ENCODE measurements at places on chromosomes 13 and 19.

DNA sequence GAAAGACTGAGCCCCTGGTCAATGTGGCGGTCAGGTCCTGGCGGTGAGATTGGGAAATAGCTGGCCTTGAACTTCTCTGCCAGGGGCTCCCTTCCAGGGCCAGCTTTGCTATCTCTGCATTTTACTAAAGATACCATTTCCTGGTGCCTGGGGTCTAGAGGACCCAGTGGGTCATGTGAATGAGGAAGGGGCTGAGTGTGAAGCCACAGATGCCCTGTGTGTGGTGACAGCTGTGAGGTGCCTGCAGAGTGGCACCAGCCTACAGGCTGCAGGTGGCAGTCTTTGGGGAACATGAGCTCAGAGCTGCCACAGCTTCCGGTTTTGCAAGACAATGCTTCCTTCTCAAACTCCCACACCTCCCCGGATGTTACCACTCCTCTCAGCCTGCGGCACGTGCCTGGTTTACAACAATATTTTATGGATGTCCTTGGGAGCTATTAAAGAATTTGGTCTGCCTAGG is 5.2 kb upstream of the MLNR start:
- no peak for DNase-seq

GRCh38 chr13:51181786-51182383 is 40.3 kb upstream of the FAM124A start:
- no peak for DNase-seq

- no peak for DNase-seq
Measured at GRCh38 chr13:51998723-51999509, 12.3 kb downstream of the ATP7B start.

DNA sequence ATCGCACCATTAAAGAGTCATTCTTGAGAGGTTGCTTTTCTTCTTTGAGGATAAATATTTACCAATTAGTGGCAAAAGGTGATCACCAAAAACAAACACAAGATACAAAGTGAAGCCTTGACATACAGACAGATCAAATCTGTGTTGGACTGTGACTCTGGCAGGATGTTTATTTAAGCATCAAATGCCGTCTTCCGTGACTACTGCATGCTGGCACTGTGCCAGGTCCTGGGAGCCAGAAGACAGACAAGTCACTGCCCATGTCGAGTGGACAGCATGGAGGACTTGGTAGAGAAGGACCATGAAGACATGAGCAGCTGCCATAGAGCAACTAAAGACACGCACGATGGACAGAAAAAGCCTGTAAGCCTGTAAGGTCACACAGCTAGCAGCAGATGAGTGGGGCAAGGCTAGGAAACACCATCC is 92.8 kb upstream of the FARP1 start:
- no peak for DNase-seq

GRCh38 chr19:48962849-48963165 is 2.3 kb upstream of the FTL start:
- no peak for DNase-seq

- DNase-seq: no peak
Measured at GRCh38 chr19:31290931-31291590, 58.2 kb downstream of the TSHZ3 start.

DNA sequence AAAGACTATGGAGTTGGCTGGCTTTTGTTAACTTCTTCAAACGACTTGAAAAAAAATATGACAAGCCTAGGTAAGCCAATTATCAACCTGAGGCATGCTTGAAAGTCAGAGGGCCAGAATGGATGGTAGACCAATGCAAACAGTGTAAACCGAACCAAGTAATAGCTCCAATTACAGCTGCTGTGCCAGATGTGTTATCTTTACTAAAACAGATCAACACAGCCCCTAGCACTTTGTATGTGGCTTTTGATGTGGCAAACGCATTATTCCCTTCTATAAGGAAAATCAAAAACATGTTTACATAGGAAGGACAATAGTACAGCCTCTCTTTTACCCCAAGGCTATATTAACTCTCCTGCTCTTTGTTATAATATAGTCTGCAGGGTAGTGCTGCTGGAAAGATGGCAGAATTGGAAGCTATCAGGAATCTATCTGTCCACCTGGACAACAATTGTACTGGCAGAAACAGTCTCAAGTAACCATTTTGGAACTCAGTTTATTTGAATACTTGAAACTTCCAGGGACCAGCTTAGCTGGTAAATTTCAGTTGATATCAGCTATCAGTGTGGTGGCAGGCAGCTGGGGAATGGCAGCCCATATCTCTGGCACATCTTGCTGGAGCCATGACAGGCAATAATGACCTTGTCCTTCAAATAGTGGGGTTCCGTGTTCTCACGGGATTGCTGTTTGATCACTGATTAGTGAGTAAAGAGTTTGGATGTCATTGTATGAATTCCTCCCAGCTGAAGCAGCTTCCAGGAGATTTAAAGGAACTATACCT is 144.4 kb upstream of the WASF3 start:
- no peak for DNase-seq

DNA sequence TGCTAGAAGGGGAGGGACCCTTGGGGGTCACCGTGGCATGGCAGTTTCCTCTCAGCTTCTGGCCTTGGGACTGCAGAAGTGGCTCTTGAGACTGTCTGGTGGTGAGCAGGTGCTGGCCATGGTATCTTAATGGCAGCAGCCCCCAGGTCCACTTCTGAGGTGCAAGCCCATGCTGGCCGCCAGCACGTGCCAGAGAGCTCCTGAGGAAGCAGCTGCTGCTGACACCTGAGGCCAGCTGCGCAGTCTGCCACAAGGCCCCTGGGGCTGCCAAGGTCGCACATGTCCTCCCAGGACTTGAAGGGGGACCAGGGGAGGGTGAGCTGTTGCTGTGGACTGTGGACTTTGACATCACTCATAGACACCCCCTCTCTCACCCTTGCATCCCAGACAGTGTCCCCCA is 48.0 kb downstream of the NFIX start:
- no peak for DNase-seq

DNA sequence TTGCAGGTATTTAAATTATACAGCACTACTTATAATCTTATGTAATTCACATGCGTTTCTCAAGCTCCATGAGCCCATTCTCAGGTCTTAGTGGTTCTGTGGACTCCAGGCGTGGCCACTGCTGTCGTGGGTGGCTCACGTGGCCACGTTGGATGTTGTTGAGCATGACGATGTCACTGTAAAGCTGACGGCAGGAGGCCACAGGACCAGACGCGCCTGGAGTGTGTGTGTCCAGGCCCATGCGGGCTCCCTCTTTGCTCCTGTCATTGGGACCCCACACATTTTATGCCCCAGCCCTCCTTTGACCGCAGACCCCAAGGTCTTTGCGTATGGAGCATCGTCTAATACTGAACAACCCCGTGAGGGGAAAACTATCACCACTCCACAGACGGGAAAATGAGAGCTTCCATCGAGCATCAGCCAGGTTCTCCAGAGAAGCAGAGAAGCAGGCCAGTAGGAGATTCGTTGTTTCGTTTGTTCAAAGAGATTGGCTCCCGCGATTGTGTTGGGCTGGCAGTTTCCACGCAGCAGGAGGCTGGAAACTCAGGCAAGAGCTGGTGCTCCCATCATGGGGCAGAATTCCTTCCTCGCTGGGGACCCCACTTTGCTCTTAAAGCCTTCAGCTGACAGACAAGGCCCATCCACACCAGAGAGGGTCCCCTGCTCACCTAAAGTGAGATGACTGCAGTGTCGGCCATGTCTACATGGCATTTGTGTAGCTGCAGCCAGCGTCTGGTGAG is 129.3 kb upstream of the SPACA7 start:
- no peak for DNase-seq

- no peak for DNase-seq
Measured at GRCh38 chr19:4012975-4013634, 5.6 kb downstream of the PIAS4 start.

DNA sequence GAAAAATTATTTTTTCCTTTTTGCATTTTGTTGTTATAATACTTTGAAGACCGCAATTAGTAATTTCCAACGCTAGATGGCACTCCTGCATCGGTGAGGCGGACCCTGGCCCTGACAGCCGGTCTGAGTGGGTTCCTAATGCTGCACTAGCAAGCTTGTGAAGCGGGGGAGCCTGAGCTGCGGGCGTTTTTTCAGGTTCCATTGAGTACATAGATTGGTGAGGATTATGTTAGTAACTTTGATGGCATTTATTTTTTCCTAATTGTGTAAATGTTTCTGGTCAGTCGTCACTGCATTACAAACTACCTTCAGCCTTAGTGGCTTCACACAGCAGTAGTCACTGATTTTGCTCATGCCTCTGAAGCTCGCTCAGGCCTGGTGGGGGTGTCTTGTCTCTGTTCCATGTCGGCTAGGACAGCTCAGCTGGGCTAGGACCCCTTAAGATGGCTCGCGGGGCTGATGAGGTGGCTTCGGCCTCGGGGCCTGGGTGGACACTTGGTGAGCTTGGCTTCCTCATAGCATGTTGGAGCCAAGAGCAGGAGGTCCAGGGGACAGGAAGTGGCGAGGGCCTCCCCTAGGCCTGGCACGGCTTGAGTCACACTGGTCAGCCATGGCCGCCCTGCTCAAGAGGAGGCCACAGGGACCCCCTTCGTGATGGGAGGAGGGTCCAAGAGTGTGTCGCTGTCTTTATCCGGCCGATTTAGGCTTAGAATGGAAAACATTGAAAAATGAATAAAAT is 25.0 kb downstream of the ERCC5 start:
- DNase-seq: peak; percentile 71

GRCh38 chr13:43988302-43988701 is 108.6 kb downstream of the LACC1 start:
- DNase-seq: peak; percentile 38

DNA sequence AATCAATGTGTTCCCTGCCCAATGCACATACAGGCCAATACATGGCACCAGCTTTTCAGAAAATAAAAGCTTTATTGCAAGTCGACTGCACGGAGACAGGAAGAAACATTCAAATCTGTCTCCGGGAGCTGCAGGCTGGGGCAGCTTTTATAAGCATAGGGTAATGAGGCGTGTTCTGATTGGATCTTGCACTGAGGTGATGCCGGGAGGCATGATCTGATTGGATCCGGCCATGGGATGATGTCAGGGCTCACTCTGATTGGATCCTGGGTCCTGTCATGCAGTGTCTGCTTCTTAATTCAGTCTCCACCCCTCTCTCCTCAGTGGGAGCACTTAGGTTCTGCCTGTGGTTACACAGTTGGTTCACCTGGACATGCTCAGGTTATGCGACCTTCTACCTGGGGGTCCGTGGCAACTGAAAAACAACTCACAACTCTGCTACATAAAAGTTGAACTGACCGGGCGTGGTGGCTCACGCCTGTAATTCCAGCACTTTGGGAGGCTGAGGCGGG is 11.8 kb upstream of the FBN3 start:
- DNase-seq: no peak

GRCh38 chr13:87131611-87132010 is 539.6 kb upstream of the SLITRK5 start:
- no peak for DNase-seq

DNA sequence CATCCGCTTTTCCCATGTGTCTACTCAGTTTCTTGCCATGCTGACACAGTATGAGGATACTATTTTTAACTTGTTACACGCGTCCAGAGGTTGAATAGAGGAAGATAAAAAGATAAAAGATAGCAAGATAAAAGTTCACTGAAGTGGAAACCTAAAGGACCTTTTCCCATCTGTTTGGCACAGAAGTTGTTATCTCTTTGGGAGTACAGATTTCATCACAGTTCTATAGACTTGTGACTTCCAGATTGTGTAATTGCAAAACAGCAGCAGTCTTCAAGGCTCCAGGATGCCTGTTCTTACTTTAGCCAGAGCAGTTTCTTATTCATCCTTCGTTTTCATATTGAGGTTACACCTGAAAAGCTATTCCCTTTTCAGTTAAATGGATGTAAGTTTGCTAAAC is 369.2 kb downstream of the GPC5 start:
- DNase-seq: no peak

DNA sequence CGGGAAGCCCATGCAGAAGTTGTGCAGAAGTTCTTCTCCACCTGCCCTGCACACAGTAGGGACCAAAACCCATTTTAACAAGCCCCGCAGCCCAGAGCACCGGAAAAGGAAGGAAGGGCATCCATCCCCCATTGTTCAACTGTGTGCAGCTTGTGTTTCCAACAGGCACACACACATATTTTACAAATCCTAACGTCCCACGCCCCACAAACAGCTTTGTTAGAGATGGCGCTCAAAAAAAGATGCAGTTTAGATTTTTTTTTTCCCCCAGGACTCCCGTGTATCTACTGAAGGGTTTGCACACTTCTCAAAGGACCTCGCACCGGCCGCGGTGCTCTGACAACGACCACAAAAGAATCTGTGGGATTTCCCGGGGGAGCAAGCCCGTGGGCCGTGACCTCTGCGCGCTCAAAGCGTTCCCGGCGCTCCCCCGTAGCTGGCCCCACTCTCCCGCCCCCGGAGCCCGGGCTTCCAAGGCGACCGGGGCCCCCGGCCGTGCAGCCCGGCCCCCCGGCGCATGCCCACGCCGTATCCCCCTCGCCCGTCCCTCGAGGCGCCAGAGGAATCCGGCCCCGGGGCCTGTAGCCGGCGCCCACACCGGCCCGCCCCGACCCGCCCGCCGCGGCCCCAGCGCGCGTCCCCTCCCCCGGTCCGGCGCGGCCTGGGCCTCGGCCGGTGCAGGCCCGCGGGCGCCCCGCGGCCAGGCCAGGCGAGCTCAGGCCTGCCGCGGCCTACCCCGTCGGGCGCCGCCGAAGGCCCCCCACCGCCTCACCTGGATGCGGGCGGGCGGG is 523 bp downstream of the ELAVL1 start:
- DNase-seq: peak; percentile 17

- no peak for DNase-seq
Measured at GRCh38 chr13:82571653-82572052, 1310.6 kb downstream of the SLITRK1 start.

- no peak for DNase-seq
Measured at GRCh38 chr19:1245494-1246264, 2.7 kb upstream of the MIDN start.

- DNase-seq: no peak
Measured at GRCh38 chr19:305240-306150, 14.3 kb upstream of the PLPP2 start.

GRCh38 chr19:2187159-2187558 is 23.4 kb downstream of the DOT1L start:
- no peak for DNase-seq

DNA sequence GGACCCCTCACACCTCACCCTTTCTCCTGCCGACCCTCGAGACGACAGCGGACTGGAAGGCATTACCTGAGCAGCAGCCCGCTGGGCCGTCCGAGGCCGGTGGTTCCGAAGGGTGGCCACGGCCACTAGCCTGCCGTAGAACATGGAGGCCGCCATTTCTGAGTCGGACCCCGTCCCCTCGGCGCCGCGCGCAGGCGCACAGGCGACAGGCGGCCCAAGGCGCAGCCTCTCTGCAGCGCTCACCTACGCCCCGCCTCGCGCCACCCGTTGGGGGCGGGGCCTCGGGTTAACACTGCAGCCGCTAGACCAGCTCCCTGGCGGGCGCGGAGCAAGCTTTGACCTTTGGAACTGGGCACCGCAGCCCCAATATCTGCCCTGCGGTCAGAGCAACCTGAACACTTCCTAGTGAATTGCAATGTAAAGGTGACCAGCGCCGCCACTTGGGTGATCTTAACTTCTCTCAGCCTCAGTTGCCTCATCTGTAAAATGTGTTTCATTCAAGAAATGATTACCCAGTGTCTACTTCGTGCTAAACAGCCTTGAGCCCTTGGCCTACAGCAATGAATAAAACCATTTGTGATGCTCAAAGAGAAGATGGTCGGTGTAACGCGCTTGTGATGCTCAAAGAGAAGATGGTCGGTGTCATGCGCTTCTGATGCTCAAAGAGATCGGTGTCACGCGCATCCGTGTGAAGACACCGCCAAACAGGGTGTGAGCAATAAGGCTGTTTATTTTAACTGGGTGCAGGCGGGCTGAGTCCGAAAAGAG is at the start of gene SUCLA2:
Gene SUCLA2, minus strand, starts transcription at position 160 of the 768 bp plus-strand sequence. Its CDS starts 4 bp downstream, at position 156.
- DNase-seq: peak; percentile 88
